ENCODE measurements at places on chromosomes 3 and 15.

- DNase-seq = no peak
These were observed 304.6 kb downstream of the RPLP1 start for GRCh38 chr15:69757186-69757585.

- no peak for DNase-seq
These were observed 8.4 kb upstream of the NR2C2 start for GRCh38 chr3:14938954-14939353.

- no peak for DNase-seq
These were observed at the start of gene NRROS for GRCh38 chr3:196639483-196640296. Gene NRROS (plus strand): TSS chr3:196639694. CDS start chr3:196654540, 14,846 bp downstream.

- no peak for DNase-seq
These were observed 20.9 kb downstream of the RAB5A start for GRCh38 chr3:19967812-19968211.

DNA sequence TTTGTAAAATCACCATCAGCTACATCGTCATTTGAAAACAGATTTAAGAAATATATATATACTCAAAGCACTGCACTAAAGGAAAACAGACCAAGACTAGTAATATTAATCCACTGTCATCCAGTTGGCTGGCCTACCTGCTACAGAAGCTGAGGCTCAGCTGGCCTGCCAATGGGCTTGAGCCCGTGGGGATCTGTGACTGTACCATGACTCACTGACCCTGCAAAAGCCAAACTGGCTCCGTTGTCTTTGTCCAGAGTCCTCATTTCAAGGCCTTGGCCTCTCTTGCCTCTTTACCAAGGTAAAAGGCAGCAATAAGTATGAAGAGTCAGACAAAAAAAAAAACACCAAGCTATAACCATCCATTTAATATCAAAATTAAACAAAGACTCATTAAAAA lies 463.5 kb upstream of the RASGRP1 start:
- peak; percentile 20 for DNase-seq

- no peak for DNase-seq
These were observed 59.7 kb upstream of the CCDC50 start for GRCh38 chr3:191269289-191270085.

DNA sequence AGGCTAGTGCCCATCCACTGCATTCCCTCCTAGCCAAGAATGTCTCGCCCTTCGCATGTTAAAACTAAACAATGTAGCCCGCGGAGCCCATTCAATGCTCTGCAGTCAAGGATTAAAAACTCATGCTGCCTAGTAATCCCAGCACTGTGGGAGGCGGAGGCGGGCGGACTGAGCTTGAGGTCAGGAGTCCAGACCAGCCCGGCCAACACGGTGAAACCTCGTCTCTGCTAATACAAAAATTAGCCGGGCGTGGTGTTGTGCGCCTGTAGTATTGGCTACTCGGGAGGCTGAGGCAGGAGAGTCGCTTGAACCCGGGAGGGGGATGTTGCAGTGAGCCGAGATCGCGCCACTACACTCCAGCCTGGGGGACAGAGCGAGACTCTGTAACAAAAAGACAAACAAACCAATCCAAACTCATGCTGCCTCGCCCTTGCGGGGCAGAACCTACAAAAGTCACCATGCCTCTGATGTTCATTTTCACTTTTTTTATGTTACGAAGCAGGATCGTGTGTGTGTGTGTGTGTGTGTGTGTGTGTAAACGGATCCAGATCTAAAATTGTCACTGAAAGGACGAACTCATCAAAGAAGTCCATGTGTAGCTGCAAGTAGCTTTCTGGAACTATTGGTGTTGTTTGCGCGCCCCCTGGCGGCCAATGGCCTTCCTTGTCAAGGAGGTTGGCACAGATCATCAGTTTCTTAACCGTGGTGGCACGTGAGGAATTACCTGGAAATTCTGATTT lies 54.8 kb upstream of the SPESP1 start:
- DNase-seq = peak; percentile 91
